Right ventricle myocardium superior (tissue), 1 donor: ENCODE measurements at places on chromosomes 7 and 10.
A peak's percentile ranks its signal among the peaks of the same experiment; 100 is the strongest.

DNA sequence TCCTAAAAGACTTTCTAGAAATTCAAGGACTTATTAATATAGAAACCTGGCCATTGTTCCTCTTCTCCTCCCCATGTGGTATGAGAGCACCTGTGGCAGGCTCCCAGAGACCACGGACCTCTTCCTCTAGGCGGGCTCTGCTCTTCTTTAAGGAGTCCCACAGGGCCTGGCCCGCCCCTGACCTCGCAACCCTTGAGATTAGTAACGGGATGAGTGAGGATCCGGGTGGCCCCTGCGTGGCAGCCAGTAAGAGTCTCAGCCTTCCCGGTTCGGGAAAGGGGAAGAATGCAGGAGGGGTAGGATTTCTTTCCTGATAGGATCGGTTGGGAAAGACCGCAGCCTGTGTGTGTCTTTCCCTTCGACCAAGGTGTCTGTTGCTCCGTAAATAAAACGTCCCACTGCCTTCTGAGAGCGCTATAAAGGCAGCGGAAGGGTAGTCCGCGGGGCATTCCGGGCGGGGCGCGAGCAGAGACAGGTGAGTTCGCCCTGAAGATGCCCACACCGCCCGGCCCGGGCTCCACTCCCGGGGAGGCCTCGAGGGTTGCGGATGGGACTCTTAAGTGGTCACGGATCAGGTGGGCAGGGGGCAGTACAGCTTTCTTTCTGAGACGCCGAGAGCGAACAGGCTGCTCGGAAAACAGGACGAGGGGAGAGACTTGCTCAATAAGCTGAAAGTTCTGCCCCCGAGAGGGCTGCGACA is at the start of gene SLC26A4:
SLC26A4 (plus strand) TSS at position 448 of the 700 bp plus-strand sequence. CDS start 814 bp downstream, outside the sequence.
- peak; percentile 39 for DNase-seq

- DNase-seq: peak; percentile 77
Observed at GRCh38 chr10:103765981-103766380, 89.4 kb downstream of the SH3PXD2A start.

GRCh38 chr10:125482108-125482507 is 200.9 kb downstream of the TEX36 start:
- no peak for DNase-seq

GRCh38 chr10:69736886-69737641 is 64.6 kb upstream of the COL13A1 start:
- no peak for DNase-seq

- DNase-seq: no peak
Observed at GRCh38 chr10:27611236-27611635, 107.1 kb downstream of the RAB18 start.

GRCh38 chr10:71635251-71635866 is 84.2 kb downstream of the C10orf105 start:
- DNase-seq: no peak

DNA sequence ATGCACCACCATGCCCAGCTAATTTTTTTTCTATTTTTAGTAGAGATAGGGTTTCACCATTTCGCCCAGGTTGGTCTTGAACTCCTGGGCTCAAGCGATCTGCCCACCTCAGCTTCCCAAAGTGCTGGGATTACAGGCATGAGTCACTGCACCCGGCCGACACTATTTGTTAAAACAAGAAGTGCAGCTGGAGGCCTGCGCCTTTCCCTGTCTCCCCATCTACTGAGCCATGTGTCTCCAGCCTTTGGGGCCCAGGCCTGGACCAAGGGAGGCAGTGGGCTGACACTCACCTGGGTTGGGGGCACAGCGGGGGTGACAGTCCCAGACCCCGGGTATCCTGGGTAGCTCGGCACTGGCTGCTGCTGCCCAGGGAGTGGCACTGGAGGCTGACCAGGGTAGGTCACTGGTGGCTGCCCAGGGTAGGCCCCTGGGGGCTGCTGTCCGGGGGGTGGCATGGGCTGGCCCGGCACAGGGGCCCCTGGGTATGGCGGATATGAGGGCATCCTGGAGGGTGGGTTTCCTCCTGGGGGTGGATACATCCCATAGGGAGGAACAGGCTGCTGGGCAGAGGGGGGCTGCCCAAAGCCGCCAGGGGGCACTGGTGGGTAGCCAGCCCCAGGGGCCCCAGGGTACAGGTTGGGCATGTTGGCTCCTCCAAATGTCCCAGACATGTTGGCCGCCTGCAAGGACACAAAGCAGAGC is 36.3 kb downstream of the PLAC9 start:
- no peak for DNase-seq

- no peak for DNase-seq
Observed at GRCh38 chr7:78850093-78850740, 603.2 kb downstream of the MAGI2 start.

DNA sequence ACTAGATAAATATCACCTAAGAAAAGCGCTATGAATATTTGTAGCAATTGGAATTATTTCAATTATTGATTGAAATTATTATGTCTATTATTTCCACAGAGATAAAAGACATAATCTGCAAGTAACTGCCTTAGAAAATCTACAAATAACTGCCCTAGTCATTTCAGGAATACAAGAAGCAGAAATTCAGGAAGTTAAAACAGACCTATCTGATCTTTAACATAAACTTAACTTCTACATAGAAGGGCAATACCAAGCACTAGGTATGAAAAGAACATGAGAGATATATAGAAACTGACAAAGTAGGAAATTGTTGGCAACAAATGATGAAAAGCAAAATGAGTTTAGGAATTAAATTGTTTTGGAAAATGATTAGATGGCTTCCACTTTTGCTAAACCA is 31.8 kb upstream of the AKR1B10 start:
- no peak for DNase-seq

GRCh38 chr7:81008901-81009300 is 90.0 kb upstream of the SEMA3C start:
- DNase-seq: no peak

GRCh38 chr7:152076324-152076821 is 50.9 kb downstream of the GALNT11 start:
- no peak for DNase-seq

DNA sequence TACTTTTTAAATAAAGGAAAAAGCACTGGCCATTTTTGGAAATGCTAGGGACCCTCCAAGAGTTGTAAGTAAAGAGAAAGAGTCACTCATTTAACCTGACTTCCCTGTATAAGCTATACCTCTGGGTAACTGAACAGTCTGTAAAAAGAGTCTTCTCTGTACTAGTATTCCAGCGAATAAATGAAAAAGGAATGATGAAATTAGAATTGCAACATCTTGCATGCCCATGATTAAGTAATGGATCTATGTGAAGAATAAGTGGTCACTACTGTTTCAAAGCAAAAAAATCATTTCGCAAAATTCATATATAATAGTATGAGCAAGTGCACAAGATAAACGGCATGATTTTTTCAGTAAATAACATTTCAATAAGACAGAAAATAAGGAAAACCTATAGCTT is 116.8 kb downstream of the ZFAND4 start:
- no peak for DNase-seq

DNA sequence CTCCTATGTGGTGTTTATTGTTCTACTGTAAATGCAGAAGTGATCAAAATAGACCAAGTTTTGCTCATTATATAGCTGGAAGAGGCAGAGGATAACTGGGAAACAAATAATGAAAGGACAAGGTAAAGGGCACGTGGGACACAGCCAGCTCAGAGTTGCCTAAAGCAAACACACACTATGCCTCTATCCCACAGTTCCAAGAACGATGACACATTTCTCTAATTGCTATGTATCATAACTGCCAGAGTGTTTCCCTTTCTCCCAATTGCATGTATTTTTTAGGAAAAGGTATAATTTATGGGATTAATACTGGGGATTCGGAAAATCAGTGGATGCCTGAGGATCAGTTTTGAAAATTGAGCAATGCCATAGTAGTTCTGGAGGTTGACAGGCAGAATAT is 49.0 kb downstream of the CCDC71L start:
- DNase-seq: no peak

DNA sequence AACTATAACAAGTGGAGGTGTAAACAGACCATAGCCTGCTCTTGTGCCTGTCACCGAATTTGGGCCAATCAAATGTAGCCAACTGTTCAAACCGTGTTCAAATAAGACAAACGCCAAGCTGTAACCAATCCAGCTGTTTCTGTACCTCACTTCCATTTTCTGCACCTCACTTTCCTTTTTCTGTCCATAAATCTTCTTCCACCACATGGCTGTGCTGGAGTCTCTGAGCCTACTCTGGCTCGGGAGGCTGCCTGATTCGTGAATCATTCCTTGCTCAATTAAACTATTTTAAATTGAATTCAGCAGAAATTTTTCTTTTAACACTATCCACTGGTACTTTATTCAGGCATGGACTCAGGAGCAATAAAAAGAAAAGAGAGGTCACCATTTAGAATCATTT is 29.9 kb upstream of the COL1A2 start:
- no peak for DNase-seq

DNA sequence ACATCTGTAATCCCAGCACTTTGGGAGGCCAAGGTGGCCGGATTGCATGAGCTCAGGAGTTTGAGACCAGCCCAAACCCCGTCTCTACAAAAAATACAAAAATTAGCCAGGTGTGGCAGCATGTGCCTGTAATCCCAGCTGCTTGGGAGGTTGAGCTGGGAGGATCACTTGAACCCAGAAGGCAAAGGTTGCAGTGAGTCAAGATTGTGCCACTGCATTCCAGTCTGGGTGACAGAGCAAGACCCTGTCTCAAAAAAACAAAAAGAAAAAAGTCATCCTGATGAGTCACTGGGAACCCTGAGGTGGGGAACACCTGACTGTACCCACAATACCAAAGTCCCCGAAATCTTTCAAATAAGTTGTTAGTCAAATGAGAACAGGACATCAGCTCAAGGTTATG is 80.0 kb downstream of the NEBL start:
- no peak for DNase-seq

GRCh38 chr7:85004402-85004801 is 182.5 kb downstream of the SEMA3D start:
- DNase-seq: no peak

GRCh38 chr7:16779051-16779450 is 25.5 kb downstream of the TSPAN13 start:
- DNase-seq: no peak

GRCh38 chr7:97005183-97006054 is at the start of gene DLX6:
DLX6 (plus strand) TSS chr7:97005553; CDS start chr7:97005978, 425 bp downstream.
- no peak for DNase-seq

DNA sequence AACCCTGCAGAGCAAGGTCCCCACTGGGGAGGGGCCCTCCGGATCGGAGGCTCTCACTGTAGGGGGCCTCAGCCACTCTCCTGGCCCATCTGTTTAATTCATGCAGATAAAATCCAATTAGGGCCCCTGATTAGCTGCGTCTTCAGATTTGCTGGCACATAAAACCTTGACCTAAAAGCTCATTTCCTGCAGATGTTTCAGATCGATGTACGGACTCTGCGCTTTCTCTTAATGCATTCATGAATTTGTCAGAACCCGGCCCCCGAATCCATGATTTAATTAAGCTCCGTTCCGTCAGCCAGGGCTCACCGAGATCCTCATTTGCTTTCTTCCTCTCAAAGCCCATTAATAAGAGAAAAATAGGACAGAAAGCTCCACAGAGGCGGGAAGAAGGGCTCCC is 40.0 kb upstream of the FOXL3 start:
- no peak for DNase-seq

GRCh38 chr10:97549587-97550322 is 22.8 kb upstream of the ANKRD2 start:
- DNase-seq: peak; percentile 59

DNA sequence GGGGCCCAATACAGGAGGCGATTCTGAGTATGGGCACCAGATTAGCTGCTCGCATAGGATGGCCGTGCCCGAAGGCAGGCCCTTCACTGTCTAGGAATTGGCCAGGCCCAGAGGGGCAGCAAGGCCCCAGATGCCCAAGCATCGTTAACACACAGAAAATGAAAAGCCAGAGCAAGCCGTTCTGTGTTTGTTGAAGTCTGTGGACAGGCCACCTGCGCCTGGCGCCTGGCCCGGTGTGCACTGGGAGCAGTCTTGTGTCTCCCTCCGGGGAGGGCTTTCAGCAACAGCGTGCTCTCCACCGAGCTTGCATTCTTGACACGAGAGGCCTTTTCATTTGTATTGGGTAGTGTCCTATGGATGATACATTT is 34.5 kb upstream of the TTYH3 start:
- DNase-seq: no peak

DNA sequence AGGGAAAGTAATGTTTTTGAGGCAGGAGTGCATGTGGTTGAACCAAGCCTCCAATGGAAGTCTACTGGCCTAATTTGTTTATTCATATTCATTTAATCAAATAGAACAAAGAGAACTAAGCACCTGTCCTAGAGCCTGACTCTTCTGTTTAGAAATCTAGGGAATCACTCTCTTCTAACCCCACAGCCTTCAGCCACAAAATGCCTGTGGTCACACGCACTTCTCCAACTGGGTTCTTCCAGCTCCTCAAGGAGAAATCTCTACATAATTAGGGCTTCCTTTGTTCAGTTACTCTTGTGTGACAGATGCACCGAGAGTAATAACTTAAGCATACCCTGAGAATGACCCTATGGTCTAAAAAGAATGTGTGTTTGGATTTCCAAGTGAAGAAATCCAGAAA is 133.7 kb upstream of the NAMPT start:
- DNase-seq: no peak

DNA sequence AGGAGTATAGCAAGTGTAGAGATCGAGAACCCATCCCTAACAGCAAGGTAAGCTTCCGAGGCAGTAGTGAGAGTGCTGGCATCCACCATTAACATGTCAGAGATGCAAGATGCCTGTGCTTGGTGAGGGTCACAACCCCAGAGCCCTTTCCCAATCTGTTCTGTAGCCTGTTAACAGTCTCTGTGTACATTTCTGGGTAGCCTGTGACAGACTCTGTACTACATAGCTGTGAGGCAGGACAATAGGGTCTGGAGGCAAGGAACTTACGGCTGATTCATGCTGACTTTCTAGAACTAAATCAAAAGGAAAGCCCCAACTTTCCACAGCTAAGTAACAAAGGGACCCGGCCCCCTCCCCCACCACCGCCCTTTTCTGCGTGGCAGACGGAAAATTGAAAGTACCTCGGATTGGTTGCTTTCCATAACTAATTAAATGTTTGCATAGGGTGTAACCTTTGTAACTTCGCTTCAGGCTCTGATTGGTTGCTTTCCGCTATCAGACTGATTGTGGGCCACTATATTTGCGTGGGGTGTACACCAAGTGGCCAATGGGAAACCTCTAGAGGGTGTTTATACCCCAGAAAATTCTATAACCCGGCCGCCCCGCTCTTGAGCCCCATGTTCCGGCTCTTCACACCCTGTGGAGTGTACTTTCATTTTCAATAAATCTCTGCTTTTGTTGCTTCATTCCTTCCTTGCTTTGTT is 1.4 kb upstream of the TMEM168 start:
- no peak for DNase-seq
